Muscle of arm (tissue), 14 donors: ENCODE measurements at places on chromosomes 1 and 21. TPM values are rescaled to one million over a fixed set of nuclear protein-coding genes. Genes with fewer than 3 reads are reported as not detected.

Gene PIGR
- not detected for polyA plus RNA-seq

Gene KCNJ15
- polyA plus RNA-seq, result not detected

Gene ACAP3
- 31.0 TPM for polyA plus RNA-seq

Gene LHX8
- polyA plus RNA-seq, result not detected

Gene PCSK9
- polyA plus RNA-seq, result 3.6 TPM
